ENCODE measurements at places on chromosomes 16 and 17. TPM values are rescaled to one million over a fixed set of nuclear protein-coding genes. Genes with fewer than 3 reads are reported as not detected.

The CHST6 gene
- total RNA-seq, result not detected

The TAT gene
- not detected for total RNA-seq

The TEKT5 gene
- total RNA-seq, result 1.00 TPM

DNA sequence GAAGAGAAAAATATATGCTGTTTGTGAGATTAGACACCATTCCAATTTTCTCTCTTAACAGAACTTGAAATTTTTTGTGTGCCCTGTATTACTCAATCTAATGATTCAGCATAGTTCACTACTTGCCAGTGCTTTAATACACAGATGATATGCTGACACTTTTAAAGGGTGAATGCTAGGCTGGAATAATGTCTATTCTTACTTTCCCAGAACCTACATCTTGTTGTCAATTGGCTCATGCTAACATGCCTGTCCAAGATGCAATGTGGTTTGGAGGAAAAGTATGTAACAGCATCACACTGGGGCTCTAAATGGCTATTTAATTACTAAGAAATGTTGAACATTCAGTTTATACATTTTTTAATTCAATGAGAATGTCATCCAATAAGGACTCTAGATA, 7.6 kb upstream of the MAP2K6 start:
- DNase-seq, result no peak
